ENCODE measurements at places on chromosomes 16 and 17.
A peak's percentile ranks its signal among the peaks of the same experiment; 100 is the strongest.

DNA sequence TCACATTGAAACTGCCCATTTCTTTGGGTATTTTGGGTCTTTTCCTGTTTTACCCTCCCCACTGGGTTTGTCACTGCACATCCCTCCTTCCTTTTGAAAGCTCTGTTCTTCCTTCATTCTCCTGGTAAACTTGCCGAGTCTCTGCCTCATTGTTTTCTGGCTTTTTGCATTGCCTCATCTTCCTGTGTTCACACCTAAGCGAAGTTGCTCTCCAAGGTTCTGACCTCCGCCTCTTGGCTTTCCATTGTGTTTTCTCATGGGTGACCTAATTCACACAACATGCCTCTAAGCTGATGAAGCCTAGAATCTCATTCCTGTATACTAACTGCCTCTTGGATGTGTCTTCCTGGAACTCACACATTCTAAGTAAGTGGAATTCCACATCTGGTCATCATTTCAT lies 1096.1 kb upstream of the EEF2KMT start:
- no peak for DNase-seq

DNA sequence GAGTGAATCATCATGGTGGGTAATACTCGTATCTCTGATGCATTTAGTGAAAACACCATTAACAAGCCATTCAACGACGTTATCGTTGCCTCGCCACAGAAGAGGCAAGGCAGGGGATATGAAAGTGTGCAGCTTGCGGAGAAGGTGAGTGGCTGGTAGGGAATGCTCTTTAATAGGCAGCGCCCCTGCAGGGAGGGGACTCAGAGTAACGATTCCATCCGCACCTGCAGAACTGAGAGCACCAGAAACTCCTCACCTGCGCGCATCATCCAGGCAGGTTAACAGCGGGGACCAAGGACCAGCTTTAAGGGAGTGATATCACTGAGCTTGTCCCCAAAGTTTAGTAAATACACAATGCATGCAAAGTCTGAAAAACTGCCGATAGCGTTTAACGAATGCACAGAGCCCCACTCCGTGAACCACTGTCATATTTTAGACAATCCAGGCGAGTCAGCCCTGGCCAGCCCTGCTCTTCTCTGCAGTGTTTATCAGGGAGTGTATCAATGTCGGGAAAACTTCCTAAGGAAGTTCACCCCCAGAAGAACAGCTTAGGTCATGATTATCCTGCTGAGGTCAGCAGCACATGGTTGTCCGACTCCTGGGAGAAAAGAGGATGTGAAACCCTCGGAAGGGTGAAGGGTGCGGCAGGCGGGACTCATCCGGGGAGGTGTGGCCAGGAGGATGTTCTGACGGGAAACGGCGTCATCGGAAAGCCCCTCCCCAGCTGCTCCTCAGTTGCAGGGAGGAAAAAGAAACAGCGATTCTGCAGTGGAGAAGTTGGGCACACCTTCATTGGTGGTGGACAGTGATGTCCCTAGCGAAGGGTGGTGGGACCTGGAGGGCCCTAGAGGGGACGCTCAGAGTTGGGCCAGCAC lies 68.5 kb upstream of the DNAH17 start:
- no peak for DNase-seq

- no peak for DNase-seq
These were observed 592.1 kb upstream of the CDH5 start for GRCh38 chr16:65774350-65774749.

DNA sequence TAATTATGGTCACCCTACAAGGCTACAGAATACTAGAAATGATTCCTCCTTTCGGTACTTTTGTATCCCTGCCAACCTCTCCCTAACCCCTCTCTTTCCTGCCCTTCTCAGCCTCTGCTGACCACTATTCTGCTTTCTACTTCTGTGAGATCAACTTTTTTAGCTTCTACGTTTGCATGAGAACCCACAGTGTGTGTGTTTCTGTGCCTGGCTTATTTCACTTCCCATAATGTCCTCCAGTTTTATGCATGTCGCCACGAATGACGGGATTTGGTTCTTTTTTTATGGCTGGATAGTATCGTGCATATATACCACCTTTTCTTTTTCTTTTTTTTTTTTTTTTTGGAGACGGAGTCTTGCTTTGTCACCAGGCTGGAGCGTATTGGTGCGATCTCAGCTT lies 92.1 kb downstream of the RAP1GAP2 start:
- no peak for DNase-seq

GRCh38 chr16:58425245-58425644 lies 33.0 kb downstream of the GINS3 start:
- no peak for DNase-seq

DNA sequence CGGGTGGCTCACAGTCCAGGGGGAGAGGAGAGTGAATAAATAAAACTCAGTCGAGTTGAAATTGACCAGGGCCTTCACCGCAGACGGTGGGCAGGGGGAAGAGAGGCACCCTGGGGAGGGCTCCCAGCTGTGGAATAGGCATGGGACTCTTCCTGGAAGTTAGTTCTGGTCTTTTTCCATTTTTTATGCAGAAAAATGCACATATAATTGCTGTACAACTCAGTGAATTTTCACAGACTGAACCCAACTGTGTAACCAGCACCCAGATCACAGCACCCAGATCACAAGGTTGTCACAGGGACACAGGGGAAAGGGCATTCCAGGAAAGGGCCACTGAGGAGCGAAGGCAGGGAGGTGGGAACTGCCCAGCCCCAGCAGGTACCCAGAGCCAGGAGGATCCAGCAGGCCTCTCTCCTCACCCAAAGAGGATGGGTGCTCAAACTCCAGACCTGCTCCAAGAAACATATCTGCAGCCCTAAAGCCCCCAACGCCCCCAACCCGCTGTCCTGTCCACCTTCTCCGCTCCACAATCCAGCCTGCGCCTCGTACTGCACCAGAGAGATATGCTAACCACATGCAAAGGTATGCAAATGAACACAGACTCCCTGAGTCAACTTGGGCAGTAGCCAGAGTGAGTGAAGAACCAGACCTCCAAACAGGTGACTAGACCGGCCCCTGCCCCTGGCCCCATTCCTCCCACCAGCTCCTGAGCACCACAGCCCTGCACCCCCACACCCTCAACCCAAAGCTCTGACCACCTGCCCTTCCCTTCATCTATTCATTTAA lies 29.1 kb upstream of the EIF1 start:
- DNase-seq = no peak

DNA sequence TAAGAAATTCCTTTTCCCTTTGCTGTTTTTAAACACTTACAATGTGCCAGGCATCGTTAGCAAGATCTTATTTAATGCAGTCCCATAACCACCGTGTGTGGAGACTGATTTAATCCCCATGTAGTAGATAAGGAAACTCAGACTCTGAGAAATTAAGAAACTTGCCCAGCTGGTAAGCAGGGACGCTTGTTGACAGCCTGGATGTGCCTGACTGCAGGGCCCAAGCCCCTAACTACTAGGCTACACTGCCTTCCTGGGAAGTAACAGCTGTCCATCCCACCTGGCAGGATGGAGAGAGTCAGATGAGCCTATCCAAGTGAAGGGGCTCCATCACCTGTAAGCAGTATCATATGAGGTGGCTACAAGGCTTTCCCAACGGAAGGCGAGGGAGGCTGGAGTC lies 23.1 kb downstream of the CDK5RAP3 start:
- DNase-seq = no peak

GRCh38 chr16:15950161-15950854 lies 892 bp downstream of the ABCC1 start:
- no peak for DNase-seq

DNA sequence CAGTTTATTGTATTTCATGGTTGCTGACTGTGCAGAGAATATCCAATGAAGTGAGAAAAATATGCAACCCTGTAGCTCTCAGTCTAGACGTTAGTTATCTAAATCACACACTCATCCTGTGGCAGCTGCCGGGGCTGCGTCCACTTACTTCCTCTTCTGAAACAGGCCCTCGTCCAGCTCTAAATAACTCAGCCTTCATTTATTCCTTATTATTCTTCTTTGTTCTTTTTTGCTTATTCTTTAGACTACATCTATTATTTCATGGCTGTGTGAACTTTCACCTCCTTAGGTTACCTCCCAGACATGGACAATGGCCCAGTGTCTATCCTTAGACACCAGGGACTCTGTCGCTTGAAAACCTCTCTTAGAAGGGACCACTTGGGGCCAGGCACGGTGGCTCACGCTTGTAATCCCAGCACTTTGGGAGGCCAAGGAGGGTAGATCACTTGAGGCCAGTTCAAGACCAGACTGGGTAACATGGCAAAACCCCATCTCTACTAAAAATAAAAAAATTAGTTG lies 3.4 kb upstream of the THUMPD1 start:
- DNase-seq = no peak

GRCh38 chr16:58047557-58048348 lies 22.2 kb downstream of the MMP15 start:
- DNase-seq = no peak

DNA sequence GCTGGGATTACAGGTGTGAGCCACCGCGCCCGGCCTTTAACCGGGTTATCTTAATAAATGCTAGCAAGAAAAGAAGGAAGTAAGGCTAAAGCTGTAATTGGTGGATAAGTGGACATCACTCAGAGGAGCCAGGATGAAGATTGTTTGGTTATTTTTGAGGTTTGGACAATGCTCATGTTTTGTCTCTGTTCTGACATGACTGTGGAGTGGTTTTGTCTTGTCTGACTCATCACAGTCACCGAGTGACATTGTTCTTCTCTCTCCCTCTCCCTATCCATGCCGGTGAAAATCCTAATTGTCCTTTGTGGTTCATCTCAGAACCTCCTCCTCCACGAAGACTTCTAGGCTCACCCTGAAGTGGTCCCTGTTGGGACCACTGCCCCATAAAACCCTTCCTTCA lies 23.5 kb upstream of the GRIN2A start:
- DNase-seq = no peak

DNA sequence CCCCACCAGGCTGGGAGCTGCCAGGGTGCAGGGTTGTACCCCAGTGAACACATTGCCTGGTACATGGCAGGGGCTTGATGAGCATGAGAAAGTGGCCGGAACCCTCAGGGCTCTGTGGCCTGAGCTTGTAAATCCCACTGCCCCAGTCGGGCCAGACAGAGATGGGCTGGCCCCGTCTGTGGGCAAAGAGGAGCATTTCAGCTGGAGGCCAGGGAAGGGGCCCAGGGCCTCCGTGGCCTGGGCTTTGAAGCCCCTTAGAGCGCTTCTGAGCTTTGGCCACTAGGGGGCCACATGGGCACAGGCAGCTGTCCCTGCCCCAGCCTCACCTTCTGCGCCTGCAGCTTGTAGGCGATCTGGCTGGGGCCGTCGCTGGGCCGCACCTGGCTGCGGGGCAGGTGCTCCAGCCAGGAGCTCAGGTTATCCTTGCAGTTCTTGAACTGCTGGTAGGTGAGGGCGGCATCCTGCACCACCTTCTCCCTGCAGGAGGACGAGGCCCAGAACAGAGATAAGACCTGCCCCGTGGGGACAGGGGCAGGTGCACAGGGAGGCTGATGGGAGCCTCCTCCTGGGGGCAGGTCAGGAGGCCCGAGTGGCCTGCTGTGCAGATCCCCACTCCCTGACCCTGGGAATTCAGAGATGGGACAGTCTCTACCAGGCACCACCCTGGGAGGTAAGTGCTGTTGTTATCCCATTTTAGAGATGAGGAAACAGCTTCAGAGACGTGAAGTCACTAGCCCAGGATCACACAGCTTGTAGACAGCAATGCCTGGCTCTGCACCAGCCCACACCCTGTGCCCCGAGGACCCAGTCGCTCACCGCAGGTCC lies 12.8 kb downstream of the EVPL start:
- DNase-seq = peak; percentile 54

DNA sequence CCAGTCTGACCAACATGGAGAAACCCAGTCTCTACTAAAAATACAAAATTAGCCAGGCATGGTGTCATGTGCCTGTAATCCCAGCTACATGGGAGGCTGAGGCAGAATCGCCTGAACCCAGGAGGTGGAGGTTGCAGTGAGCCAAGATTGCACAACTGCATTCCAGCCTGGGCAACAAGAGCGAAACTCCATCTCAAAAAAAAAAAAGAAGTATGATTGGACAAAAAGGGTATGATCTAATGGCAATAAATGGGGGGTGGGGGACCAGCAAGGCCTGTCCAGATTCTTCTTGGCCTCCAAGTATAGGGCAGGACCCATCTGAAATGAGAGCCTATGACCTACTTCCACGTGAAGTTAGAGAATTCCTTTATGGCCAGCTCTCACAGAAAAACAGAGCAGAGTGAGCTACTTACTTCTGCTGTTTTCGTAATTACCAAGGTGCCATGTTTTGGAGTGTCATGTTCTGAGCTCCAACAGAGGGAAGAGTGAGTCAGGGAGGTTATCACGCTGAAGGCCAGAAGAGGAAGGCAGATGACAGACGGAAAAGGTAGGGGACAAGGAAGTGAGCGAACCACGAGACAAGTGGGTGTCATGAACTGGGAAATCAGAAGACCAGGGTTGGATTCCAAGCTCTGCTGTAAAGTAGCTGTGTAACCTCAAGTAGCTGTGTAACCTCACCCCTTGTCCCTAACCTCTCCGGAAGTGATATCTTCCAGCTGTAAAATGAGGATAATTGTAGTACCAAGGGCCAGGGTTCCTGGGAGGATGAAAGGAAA lies 3.6 kb upstream of the ZMYND15 start:
- no peak for DNase-seq

Measured in stimulated activated CD8-positive, alpha-beta memory T cell treated with anti-CD3 and anti-CD28 coated beads, Interleukin-7, amount 100 ng/mL, for 1 hour (primary cell).